ENCODE measurements at places on chromosomes 3 and 15. TPM values are rescaled to one million over a fixed set of nuclear protein-coding genes. Genes with fewer than 3 reads are reported as not detected.

- DNase-seq, result no peak
Measured at GRCh38 chr15:95567686-95568085, 762.8 kb upstream of the NR2F2 start.

- DNase-seq, result no peak
Measured at GRCh38 chr3:32852146-32852545, 34.3 kb downstream of the TRIM71 start.

DNA sequence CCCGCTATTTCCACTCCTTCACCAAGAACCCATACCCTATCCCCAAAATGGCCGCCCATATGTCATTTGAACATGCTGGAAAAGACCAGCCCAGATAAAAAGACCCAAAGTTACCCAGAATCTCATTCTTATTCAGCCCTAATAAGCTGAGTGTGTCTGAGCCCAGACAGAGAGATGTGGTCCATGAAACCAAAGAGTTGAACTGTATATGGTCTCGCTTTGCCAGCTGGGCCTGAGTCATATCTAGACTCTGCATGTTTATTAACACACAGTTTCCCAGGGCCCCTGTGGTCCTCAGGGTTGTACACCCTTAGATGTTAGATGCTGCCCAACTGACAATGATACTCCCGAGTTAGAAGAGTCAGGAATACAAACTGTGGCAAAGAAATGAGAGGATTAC, 201.9 kb upstream of the STRIT1 start:
- no peak for DNase-seq

Gene CHRD
- 18.7 TPM for polyA plus RNA-seq

DNA sequence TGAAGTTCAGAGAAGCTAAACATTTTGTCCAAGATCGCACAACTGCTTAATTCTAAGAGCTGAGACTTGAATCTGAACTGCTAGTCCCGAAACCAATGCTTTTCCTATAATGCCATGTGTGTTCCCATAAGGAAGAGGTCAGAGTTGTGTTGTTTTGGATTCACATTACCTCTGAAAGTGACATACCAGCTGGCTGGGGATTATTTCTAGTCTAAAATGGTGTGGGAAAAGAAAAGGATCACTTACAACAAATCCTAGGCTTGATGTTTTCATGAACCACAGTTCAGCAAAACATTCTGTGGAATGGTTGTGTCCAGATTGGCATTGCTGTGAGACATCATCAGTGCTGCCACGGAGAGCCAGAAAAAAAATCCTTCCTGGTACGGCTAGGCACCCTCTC, 35.0 kb upstream of the LRRC3B start:
- no peak for DNase-seq

- DNase-seq, result no peak
Measured at GRCh38 chr3:197936819-197937384, 13.1 kb upstream of the RPL35A start.

DNA sequence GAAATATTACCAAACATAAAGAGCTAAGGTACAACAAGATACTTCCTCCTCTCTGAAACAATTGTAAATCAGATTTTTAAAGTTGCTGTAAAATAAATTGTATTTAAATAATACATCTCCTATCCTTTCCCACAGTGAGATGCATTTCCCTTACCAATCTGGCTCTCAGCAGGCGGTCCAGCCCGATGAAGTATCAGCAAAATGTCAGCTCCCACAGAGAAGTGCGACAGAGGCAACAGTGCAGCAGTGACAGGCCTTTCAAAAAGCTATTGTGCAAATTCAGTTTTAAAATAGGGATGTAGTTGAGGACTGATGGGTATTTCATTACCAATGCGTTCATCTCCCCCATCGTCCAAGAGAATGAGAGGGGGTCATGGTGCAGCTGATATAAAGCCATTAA, 733.2 kb upstream of the GOLIM4 start:
- DNase-seq, result no peak

- no peak for DNase-seq
Measured at GRCh38 chr3:16942955-16943354, 58.2 kb downstream of the PLCL2 start.

GRCh38 chr3:55244247-55244646, 242.9 kb downstream of the WNT5A start:
- no peak for DNase-seq

DNA sequence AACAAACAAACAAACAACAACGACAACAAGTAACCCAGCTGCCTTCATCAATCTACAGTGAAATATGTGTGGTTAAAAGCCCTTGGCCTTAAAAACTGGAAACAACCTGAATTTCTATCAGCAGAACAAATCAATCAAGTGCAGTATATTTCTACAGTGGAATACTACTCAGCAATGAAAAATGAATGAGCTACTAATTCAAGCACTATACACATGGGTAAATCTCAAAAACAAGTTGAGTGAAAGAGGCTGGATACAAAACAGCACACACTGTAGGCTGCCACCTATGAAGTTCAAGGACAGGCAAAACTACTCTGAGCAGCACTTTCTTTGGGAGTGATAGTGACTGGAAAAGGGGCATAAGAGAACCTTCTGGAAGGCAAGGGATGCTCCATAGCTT, 395.5 kb upstream of the PROK2 start:
- DNase-seq, result no peak

Gene PAK6
- polyA plus RNA-seq, result 0.76 TPM

Gene ARL6
- 5.3 TPM for polyA plus RNA-seq
